Esophagus squamous epithelium (tissue), 5 donors: ENCODE measurements at places on chromosomes 2 and 18. TPM values are rescaled to one million over a fixed set of nuclear protein-coding genes. Genes with fewer than 3 reads are reported as not detected.
A peak's percentile ranks its signal among the peaks of the same experiment; 100 is the strongest.

DNA sequence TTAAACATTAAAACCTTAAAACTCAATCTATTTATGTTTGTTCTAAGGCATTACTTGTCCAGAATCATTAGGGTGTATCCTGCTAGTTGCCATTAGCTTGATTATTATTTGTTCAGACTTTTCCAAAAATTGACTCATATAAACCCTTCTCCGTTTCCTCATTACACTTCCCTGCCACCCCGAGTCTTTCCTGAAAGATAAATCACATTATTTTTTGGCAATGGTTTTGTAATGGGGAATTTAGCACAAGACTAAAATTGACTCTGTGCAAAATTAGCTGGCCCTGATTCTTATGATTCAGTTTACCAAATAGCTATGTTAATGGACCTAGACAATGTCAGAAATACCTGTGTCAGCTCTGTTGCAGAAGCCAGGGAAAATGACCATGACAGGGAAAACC lies 112.2 kb upstream of the NT5C1B start:
- no peaks in the 10 kb centered on the region for H3K36me3 ChIP-seq
- no peaks in the 10 kb centered on the region for H3K27me3 ChIP-seq
- no peak overlapping the region for H3K27ac ChIP-seq
- no peak overlapping the region for H3K4me3 ChIP-seq
- no peaks in the 10 kb centered on the region for H3K4me1 ChIP-seq
- no peak for DNase-seq

GRCh38 chr2:45291296-45291701 lies 282.0 kb upstream of the SIX2 start:
- H3K4me3 ChIP-seq, result no peak overlapping the region
- no peaks in the 10 kb centered on the region for H3K4me1 ChIP-seq
- no peak for DNase-seq
- no peaks in the 10 kb centered on the region for H3K36me3 ChIP-seq
- H3K27ac ChIP-seq, result no peak overlapping the region

- H3K4me1 ChIP-seq, result no peaks in the 10 kb centered on the region
- DNase-seq, result no peak
- no peak overlapping the region for H3K27ac ChIP-seq
- no peaks in the 10 kb centered on the region for H3K27me3 ChIP-seq
- H3K36me3 ChIP-seq, result peaks cover 94% of the 10 kb centered on the region
These were observed 41.0 kb downstream of the KIDINS220 start for GRCh38 chr2:8796315-8796848.

DNA sequence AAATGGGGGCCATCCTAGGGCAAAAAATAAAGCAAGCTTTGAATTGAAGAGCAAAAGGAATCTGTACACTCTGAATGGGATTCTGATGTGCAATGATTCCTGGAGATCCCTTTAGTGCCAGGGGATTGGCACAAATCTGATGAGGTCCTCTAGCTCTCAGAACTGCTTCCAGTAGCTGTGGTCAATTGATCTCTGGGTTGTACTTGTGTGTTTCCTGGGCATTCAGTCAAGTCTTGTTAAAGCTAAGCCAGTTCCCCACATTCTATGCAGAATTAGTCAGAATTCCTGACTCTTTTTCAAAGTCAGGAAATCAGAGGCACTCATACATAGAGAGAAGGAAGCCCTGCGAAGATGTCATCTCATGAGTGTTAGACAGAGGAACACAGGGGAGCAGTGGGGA lies 161.3 kb downstream of the DNER start:
- H3K4me1 ChIP-seq, result no peaks in the 10 kb centered on the region
- no peaks in the 10 kb centered on the region for H3K36me3 ChIP-seq
- no peaks in the 10 kb centered on the region for H3K27me3 ChIP-seq
- no peak overlapping the region for H3K27ac ChIP-seq
- no peak for DNase-seq

- H3K27ac ChIP-seq, result no peak overlapping the region
- no peaks in the 10 kb centered on the region for H3K27me3 ChIP-seq
- no peaks in the 10 kb centered on the region for H3K4me1 ChIP-seq
- H3K36me3 ChIP-seq, result no peaks in the 10 kb centered on the region
These were observed 199.1 kb downstream of the FBXO15 start for GRCh38 chr18:73948497-73948896.

- no peaks in the 10 kb centered on the region for H3K27me3 ChIP-seq
- H3K4me3 ChIP-seq, result no peak overlapping the region
- no peak for DNase-seq
- no peak overlapping the region for H3K27ac ChIP-seq
- no peaks in the 10 kb centered on the region for H3K36me3 ChIP-seq
These were observed 12.5 kb downstream of the VAPA start for GRCh38 chr18:9926223-9926894.

- peak within 1 kb of the TSS; percentile 22 for H3K4me3 ChIP-seq
- no peaks in the 10 kb centered on the region for H3K36me3 ChIP-seq
- DNase-seq, result no peak
- H3K27me3 ChIP-seq, result no peaks in the 10 kb centered on the region
- no peaks in the 10 kb centered on the region for H3K4me1 ChIP-seq
These were observed at the start of gene PSMA8 for GRCh38 chr18:26133652-26134051. Gene PSMA8 (plus strand): TSS chr18:26133869. CDS start chr18:26133966, 97 bp downstream.

GRCh38 chr2:136107051-136108033 lies 10.6 kb downstream of the CXCR4 start:
- H3K36me3 ChIP-seq, result no peaks in the 10 kb centered on the region
- no peaks in the 10 kb centered on the region for H3K4me1 ChIP-seq
- no peak overlapping the region for H3K4me3 ChIP-seq
- DNase-seq, result no peak
- peaks cover 33% of the 10 kb centered on the region for H3K27me3 ChIP-seq
- no peak overlapping the region for H3K27ac ChIP-seq

GRCh38 chr2:84963323-84963691 lies 7.7 kb upstream of the KCMF1 start:
- H3K36me3 ChIP-seq, result peaks cover 32% of the 10 kb centered on the region
- peaks cover 51% of the 10 kb centered on the region for H3K4me1 ChIP-seq
- H3K27me3 ChIP-seq, result no peaks in the 10 kb centered on the region
- no peak overlapping the region for H3K4me3 ChIP-seq
- no peak for DNase-seq

- peaks cover 4% of the 10 kb centered on the region for H3K4me1 ChIP-seq
- H3K36me3 ChIP-seq, result no peaks in the 10 kb centered on the region
- no peaks in the 10 kb centered on the region for H3K27me3 ChIP-seq
These were observed 73.7 kb downstream of the CABLES1 start for GRCh38 chr18:23209031-23209430.

- no peak overlapping the region for H3K27ac ChIP-seq
- no peak overlapping the region for H3K4me3 ChIP-seq
- H3K36me3 ChIP-seq, result no peaks in the 10 kb centered on the region
- no peaks in the 10 kb centered on the region for H3K27me3 ChIP-seq
- DNase-seq, result no peak
These were observed 609.5 kb downstream of the EPHA4 start for GRCh38 chr2:220962556-220962955.

DNA sequence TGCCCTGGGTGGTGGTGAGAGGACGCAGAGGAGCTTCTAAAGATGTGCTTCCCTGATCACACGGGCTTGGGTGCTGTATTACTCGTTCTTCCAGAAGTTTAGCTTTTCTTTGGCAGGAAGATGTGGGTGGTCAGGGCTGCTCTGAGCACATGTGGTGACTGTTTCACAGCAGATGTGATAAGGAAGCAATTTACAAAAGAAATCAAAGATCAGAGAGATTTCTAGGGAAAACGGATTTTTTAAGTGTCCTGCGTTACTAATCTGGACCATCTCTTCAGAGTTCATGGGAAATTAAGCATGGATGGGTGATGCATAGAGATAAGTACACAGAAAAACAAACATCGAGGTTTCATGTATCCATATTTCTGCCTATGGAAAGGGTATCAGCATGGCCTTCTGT lies 99.4 kb downstream of the WDSUB1 start:
- no peak overlapping the region for H3K4me3 ChIP-seq
- H3K4me1 ChIP-seq, result no peaks in the 10 kb centered on the region
- no peaks in the 10 kb centered on the region for H3K27me3 ChIP-seq
- DNase-seq, result no peak

DNA sequence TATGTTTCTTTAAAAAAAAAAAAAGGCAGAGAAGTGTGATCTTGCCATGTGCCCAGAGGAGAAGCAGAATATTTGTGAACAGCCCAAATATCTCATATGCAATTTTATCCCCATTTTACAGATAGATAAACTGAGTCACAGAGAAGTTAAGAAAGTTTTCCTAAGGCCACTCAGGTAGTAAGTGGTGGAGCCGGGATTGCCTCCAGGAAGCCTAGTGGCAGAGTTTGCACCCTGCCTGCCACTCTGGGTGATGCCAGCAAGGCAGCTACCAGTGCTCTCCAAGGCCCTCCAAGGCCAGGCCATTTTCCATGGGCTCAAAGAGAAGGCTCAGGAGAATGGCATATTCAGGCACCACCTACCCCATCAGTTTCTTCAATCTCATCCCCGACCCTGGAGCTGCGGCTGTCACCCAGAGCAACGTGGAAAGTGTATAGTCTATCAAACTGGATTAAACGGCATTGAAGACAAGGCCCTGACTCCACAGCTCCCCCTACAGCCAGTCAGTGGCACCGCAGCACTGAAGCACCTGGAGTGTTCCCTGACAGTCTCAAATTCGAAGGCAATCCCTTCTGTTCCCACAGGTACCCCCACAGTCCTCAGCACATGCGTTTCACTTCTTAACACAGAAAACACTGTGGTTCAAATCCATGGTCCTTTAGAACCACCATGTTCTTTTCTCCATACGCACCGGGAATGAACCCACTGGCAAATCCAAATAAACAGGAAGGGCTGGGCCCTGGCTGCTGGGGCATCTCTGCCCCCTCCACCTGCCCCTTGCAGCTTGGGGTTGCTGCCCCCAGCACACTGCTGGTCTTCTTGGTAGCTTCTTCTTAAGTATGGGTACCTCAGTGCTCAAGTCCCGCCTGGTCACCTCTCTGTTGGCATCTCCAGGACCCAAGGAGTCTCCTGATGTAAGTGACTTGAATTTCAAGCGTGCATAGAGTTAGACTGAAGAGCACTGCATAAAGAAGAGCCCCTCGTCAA lies 175.3 kb downstream of the INHBB start:
- H3K36me3 ChIP-seq, result no peaks in the 10 kb centered on the region
- H3K27me3 ChIP-seq, result peaks cover 82% of the 10 kb centered on the region
- no peak overlapping the region for H3K27ac ChIP-seq

- no peaks in the 10 kb centered on the region for H3K4me1 ChIP-seq
- DNase-seq, result no peak
- peaks cover 40% of the 10 kb centered on the region for H3K36me3 ChIP-seq
- H3K4me3 ChIP-seq, result no peak overlapping the region
These were observed 24.5 kb downstream of the DYNC2LI1 start for GRCh38 chr2:43798300-43798699.

DNA sequence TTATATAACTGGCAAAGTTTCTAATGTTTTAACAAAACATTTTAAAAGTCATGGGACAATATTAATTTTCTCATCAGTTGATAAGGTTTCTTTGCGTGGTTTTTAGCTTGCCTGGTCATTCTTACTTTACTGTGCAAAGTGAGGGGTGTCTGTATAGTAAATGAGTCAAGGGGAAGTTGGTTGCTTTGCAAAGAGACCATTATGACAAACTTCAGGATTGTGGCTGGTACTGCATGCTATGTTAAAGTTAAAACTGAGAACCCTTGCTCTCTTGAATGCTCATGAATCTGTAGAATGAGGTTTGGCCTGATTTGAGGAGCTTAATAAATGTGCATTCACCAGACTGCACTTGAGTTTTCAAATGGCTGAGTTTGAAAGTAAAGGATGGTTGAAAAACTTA lies 47.0 kb downstream of the COL4A4 start:
- H3K4me1 ChIP-seq, result no peaks in the 10 kb centered on the region
- no peak for DNase-seq
- H3K27me3 ChIP-seq, result no peaks in the 10 kb centered on the region
- no peak overlapping the region for H3K4me3 ChIP-seq
- H3K36me3 ChIP-seq, result no peaks in the 10 kb centered on the region
- H3K27ac ChIP-seq, result no peak overlapping the region

DNA sequence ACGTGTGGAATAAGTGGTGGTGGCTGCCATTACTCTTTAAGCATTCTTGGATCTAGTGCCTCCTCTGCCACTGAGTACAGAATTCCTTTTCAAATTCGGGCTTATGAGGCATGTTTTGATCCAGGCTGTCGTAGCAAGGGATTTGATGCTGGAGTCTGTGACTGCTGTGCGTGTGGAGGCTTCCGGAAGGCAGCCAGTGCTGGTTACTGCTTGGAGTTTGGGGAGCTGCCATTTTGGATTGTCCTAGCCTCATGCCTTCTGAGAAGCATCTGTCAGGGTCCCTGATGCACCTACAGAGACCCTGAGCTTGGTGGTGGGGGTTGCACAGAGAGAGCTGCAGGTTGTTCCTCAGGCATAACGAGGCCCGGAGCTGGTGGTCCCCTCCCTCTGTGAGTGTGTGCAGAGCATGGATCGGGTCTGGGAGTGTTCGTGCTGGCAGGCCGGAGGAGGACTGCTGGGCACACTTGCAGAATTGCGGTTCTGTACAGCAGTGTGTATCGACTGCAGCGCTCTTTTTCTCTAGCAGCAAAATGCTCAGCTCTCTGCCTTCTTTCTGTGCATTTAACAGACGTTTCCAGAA lies 7.7 kb downstream of the HPCAL1 start:
- no peaks in the 10 kb centered on the region for H3K27me3 ChIP-seq
- no peak overlapping the region for H3K27ac ChIP-seq
- no peak overlapping the region for H3K4me3 ChIP-seq
- DNase-seq, result no peak
- H3K36me3 ChIP-seq, result no peaks in the 10 kb centered on the region
- peaks cover 5% of the 10 kb centered on the region for H3K4me1 ChIP-seq

GRCh38 chr2:195651046-195651445 lies 6.0 kb upstream of the SLC39A10 start:
- H3K4me1 ChIP-seq, result peaks cover 3% of the 10 kb centered on the region
- no peaks in the 10 kb centered on the region for H3K36me3 ChIP-seq
- H3K27me3 ChIP-seq, result no peaks in the 10 kb centered on the region
- H3K4me3 ChIP-seq, result no peak overlapping the region
- no peak overlapping the region for H3K27ac ChIP-seq
- no peak for DNase-seq

DNA sequence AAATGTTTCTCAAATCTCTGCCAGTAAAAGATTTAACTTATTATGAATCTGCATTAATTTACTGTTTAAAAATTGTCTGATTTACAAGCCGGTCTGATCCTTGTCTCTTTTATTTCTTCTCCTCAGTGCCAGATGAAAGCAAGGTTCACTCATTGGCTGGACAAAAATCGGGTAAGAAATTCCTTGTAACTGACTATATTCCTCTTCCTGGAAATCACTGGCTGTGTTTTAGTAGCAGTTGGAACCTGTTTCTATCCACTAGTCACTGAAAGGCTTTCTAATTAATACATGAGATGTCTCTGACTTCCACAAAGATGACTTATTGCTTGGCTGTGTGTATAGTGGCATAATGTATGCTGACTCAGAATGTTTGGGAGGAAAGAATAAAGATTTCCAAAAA lies 436.6 kb upstream of the NRP2 start:
- no peaks in the 10 kb centered on the region for H3K4me1 ChIP-seq
- H3K27me3 ChIP-seq, result no peaks in the 10 kb centered on the region
- no peak for DNase-seq
- H3K4me3 ChIP-seq, result no peak overlapping the region

RGPD8 gene
- total RNA-seq, result 3.5 TPM

CKAP2L gene
- total RNA-seq, result 4.3 TPM

PDE1A gene
- total RNA-seq, result 9.2 TPM

IMPA2 gene
- total RNA-seq, result 162 TPM

UXS1 gene
- total RNA-seq, result 36.3 TPM

CABYR gene
- total RNA-seq, result 1.1 TPM

MC4R gene
- total RNA-seq, result not detected
